ENCODE measurements at places on chromosomes 12 and 14.

DNA sequence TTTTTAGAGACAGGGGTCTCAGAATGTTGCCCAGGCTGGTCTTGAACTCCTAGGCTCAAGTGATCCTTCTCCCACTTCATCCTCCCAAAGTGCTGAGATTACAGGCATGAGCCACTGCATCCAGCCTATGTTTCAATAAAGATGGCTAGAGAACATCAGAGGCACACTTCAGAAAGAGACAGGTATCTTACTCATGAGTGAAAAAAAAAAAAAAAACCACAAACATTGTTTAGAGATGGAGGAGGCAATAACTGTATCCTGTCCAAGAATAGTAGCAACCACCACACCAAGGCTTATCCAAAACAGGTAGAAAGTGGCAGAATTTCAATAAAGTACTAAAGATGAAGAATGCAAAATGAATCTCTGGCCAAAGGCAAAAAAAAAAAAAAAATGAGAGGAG lies 30.3 kb downstream of the EEA1 start:
- no peak for DNase-seq

- DNase-seq, result no peak
These were observed 166.7 kb upstream of the PWP1 start for GRCh38 chr12:107518868-107519267.

GRCh38 chr14:34021096-34021495 lies 70.2 kb upstream of the EGLN3 start:
- DNase-seq, result no peak

GRCh38 chr12:48925304-48926011 lies at the start of gene FKBP11:
TSS of gene FKBP11 (minus strand) at chr12:48925492. CDS start at chr12:48925428, 64 bp downstream.
- DNase-seq, result peak; percentile 57

- no peak for DNase-seq
These were observed 98.2 kb downstream of the RAD52 start for GRCh38 chr12:851343-851742.
